ENCODE measurements at places on chromosomes 13 and 19.

GRCh38 chr13:32001154-32001768, 30.3 kb upstream of the FRY start:
- no peak for DNase-seq

DNA sequence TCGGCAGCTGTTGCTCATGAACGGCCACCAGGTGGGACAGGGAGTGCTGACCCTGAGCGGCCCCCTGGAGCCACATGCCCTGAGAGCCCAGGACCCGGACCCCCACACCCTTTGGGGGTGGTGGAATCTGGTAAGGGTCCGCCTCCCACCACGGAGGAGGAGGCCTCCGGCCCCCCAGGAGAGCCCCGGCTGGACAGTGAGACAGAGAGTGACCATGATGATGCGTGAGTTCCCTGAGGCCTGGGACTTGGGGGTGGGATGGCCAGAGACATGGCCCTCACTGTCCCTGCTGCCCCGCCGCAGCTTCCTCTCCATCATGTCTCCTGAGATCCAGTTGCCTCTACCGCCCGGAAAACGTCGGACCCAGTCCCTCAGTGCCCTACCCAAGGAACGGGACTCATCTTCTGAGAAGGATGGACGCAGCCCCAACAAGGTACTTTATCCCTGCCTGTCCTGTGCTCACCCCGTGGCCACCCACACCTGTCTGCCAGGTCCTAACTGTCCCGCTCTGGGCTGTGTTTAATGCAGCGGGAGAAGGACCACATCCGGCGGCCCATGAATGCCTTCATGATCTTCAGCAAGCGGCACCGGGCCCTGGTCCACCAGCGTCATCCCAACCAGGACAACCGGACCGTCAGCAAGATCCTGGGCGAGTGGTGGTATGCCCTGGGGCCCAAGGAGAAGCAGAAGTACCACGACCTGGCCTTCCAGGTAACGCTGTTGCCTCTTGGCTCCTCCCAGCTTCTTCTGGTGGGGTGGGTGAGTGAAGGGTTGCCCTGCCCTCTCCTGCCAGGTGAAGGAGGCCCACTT, 14.7 kb upstream of the PRR19 start:
- DNase-seq: no peak

DNA sequence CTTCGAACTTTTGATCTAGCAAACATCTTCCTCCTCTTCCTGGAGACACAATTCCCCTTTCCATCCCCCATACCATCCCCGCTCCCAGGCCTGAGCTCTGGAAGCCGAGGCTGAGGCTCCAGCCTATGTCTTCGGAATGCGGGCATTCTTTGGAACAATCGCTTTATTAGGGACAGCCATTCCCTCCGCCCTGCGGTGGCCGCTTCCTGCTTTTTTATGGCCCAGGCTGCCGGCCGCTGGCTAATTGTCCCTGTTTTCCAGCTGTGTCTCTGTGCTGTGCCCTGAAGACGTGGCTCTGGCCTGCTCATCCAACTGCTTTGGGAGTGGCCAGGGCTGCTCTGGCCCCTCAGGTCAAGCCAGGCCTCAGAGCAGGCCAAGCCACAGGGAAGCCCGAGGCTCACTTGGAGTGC, 2.1 kb upstream of the CDX2 start:
- DNase-seq: no peak

DNA sequence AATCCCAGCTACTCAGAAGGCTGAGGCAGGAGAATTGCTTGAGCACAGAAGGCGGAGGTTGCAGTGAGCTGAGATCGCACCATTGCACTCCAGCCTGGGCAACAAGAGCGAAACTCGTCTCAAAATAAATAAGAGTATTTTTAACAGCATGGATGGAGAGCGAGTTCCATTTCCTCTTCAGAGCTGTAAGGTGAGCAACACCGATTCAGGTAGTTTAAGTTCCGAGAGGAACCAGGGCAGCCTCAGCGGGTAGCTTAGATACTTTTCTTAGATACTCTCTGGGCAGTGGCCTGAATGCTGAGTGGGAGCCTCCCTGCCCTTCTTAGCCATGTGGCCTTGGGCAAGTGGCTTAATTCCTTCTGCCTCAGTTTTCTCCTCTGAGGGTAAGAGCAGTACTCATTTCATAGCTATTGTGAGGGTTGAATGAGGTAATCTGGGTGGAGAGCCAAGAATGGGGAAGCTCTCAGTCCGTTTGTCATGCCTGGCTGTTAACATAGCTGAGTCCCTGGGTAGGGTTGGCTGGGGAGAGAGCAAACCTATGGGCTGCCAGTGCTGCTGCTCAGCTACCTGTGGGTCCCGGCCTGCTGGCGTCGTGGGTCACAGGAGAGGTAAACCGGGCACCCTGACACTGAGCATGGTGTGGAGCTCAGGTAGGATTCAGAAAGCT, 4.1 kb downstream of the ATP11A start:
- no peak for DNase-seq

- no peak for DNase-seq
Measured at GRCh38 chr19:51664131-51664530, 17.5 kb upstream of the SIGLEC14 start.

GRCh38 chr19:30651066-30651465, 278.9 kb downstream of the ZNF536 start:
- no peak for DNase-seq

DNA sequence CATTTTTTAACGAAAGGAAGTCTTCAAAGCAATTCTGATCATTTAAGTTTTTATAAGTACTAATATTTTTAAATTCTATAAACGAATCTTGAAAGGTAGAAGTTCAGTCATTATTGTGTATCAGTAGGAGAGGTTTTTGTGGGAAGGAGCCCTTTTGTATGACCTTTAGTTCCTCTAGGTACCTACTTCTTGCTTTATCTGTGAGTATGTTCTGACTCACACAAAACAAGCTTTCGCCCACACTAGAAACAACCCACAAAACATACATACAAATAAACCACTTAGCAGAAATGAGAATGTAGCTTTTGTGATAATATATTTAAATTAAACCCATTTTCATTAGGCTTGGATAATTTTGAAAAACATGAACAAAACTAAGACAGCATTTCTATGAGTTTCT, 27.8 kb downstream of the ERCC5 start:
- DNase-seq: no peak

All from brain (organoid and tissue), 16 donors.